ENCODE measurements at places on chromosomes 3 and 15.

- DNase-seq, result no peak
Measured at GRCh38 chr15:38898236-38898635, 333.6 kb upstream of the RASGRP1 start.

- no peak for DNase-seq
Measured at GRCh38 chr15:75947092-75947491, 43.4 kb downstream of the FBXO22 start.

DNA sequence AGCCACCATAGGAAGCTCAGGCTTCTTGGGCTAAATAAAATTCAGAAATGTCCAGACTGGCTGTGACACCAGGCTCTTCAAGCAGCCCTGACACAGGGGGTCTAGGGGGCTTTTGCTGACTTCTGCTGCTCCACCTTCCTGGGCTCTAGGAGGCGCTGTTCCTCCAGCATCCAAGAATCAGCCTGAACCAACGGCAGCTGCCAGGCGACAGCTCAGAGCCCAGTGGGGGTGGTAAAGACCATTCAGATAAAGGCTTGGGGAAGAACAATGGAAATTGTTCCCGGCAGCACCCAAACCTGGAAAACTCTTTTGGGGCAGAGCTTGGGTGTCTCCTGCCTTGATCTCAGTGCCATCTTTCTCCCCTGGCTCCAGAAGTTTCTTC, 21.6 kb upstream of the PSTPIP1 start:
- DNase-seq, result peak; percentile 58

DNA sequence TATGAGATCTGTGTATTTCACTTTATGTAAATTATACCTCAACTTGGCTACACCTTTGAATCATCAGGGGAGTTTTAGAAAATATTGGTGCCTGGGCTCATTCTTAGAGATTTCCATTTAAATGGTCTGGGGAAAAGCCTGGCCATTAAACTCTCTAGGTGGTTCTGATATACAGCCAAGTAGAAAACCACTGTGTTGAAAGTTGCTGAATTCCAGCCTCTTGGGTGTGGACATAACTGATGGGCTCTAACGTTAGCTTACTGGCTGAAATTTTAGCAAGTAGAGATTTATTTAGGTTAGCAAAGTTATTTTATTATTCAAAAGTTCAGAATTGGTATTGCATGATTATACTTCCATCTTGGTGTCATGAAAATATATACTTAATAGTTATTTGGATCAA, 84.1 kb downstream of the ATG7 start:
- DNase-seq, result no peak

GRCh38 chr3:23112491-23112890, 90.6 kb upstream of the UBE2E2 start:
- DNase-seq, result no peak

DNA sequence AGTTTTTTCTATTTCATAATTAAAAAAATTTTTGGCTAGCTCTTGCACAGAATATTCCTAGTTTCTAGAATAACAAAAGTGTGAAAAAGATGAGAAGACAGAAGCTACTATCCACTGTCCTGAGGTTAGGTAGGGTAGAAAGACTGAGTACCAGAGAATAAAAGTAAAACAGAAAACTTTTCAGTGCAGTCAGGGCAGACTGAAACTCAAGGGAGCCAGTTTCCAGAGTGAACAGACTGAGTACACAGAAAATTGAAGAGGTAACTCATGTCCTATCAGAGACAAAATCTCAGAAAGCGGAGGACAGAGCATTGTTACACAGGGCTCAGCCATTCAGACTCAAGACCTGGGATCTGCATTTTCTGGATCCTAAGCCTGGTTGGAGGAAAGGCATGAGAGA, 8.8 kb upstream of the FBXO40 start:
- DNase-seq, result no peak

- no peak for DNase-seq
Measured at GRCh38 chr3:59191651-59192050, 141.8 kb upstream of the CFAP20DC start.

GRCh38 chr15:39589193-39589814, 8.4 kb downstream of the THBS1 start:
- DNase-seq, result no peak

GRCh38 chr15:50275908-50276307, 10.4 kb upstream of the HDC start:
- DNase-seq, result no peak

- DNase-seq, result no peak
Measured at GRCh38 chr3:13636186-13636585, 87.3 kb downstream of the FBLN2 start.

DNA sequence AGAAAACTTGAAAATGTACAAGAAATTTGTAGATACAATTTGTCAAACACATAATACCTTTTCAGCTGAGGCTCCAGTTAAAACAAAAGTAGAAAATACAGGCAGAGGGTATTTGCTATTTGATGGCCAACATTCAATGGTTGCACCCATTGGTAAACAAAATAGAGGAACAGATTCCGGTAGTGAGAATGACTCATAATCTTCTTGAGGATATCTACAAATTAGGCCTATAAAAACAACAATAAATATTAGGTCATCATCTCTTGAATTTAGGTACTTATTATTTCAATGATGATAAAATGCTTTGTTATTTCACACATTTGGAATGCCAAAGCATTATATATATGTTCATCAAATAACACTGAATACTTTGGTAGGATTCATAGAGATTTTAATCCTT, 53.4 kb downstream of the DENND4A start:
- DNase-seq, result no peak

- no peak for DNase-seq
Measured at GRCh38 chr3:46096336-46096735, 69.1 kb upstream of the XCR1 start.

DNA sequence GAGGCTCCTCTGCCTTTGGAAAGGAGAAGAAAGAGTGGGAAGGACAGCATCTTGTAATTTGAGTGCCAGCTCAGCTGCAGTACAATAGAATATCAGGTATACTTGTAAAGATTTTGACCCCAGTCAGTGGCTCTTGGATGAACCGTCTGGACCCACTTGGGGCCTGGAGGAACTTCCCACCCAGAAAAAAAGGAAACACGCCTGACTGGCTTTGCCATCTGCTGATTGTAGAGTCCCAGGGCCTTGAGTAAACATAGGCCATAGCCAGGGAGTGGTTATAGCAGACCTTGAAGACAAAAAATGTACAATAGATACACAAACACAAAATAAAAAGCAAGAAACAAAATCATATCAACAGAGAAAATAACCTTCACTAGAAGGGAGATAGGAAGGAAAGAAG, 112.1 kb downstream of the GOLIM4 start:
- no peak for DNase-seq

GRCh38 chr3:152392272-152392880, 123.6 kb downstream of the MBNL1 start:
- no peak for DNase-seq

DNA sequence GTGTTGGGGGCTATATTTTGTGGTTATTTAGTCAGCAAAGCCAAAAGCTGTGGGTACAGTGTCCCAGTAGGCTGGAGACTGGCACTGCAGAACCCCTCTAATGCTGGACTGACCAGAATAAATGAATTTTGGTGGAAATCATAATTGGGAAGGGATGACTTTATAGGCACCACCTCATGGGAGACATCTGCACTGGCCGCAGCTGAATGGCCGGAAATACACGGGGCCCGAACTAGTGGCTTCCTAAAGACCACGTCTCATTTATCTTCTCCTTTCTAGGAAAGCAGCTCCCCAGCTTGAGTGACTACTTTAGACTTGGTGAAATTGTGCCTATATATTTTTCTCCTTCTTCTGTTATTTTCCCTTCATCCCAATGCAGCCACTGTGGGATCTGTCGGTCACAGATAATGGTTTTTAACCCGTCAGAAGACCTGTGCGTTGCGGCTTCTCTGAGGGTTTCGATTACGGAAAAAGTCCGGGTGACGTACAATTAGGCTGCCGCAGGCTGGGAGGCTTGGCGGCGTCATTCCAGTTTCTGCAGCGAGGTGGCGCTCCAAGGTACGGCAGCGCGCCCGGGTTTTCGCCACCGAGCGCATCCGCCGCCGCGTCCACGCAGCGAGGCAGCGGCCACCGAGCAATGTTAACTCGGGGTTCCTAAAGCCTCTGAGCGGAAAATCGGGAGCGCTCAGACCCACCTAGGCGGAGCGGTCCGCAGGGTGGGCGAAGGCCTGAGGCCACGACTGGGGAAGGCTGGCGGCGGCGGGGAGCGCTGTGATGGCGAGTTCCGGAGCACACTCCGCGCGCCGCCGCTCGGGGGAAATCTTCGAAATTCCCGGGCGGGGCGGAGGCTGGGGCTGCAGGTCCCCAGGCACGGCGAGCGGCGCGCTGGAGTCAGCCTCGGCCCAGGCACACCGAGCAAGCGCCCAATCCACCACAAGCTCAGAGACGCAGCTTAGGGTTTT, 26.3 kb downstream of the NR2F2 start:
- peak; percentile 55 for DNase-seq

DNA sequence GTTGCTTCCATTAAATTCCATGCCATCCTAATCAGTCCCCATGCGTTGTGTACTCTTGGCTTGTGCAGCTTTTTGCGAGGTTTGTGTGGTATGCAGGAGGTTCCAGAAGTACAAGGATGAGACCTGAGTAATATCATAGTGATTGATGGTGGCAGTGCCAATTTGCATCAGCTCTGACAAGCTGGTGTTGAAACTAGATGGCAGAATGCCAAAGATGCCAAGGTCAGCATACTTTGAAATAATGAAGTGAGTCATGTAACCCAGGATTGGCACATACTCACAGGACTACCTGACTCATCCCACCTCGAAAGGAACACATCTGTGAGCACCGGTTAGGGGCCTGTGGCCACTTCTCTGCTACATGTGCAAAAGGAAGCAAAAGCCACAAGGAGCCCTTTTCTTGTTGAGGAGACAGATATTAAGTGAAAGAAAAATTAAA, 14.3 kb downstream of the KAT2B start:
- DNase-seq, result peak; percentile 43

GRCh38 chr15:99054025-99054387, 46.4 kb upstream of the PGPEP1L start:
- no peak for DNase-seq

GRCh38 chr15:48493084-48493762, 152.3 kb downstream of the FBN1 start:
- no peak for DNase-seq

DNA sequence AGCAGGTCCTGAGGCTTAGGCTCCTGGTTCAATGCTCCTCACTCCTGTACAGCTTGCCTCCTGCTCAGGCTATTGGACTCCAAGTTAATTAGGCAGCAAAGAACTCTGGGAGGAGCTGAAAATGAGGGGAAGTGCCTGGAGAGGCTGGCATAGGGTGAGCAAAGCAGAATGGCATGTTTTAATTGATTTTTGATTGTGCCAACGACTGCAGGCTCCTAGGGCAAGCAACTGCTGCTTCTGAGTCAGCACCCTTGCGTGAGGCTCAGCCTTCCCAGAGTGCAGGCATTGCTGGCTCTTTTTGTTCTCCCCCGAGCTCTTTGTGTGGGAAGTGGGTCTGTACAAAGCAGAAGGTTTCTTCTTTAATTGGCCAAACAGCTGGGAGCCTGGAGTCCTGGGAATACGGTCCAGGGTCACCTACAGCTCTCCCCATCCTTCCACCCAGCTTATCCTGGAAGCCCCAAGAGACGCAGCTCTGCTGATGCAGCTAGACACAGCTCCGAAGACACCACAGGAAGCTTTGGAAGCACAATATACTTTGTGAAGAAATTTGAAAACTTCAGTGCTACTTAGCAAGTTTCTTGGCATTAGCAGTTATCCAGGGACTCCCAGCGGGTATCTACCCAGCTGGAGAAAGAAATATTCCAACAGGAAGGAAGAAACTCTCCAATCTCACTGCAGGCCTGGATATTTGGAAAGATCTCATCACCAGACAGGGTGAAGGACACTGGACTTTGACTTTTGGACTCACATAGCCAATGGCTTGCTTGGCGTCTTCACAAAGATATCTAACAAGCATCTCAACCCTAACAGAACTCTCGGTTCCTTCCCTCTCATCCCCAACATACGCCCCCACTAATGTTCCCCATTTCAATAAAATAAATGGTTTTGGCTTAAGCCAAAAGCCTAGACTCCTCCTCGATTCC, 76.8 kb downstream of the BDH1 start:
- no peak for DNase-seq

- no peak for DNase-seq
Measured at GRCh38 chr3:72894976-72895552, 7.2 kb downstream of the GXYLT2 start.

- DNase-seq, result no peak
Measured at GRCh38 chr3:131591394-131592014, 88.7 kb upstream of the MRPL3 start.

DNA sequence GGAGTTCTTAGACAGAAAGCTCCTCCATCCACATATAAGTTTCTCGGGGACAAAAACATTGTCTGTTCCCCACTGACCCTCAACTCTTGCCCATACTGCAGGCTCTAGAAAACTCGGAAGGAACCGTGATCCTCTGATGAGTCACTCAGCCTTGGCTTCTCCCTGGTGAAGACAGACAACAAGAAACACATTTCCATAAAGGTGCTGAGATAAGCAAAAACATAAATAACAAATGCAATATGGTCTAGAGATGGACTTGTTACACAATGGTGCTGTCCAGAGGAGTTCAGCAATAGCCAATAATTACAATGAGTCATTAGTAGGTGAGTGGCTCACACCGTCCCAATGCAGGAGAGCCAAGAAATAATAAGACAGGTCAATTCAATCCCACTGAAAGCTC, 43.7 kb downstream of the MAGI1 start:
- no peak for DNase-seq

DNA sequence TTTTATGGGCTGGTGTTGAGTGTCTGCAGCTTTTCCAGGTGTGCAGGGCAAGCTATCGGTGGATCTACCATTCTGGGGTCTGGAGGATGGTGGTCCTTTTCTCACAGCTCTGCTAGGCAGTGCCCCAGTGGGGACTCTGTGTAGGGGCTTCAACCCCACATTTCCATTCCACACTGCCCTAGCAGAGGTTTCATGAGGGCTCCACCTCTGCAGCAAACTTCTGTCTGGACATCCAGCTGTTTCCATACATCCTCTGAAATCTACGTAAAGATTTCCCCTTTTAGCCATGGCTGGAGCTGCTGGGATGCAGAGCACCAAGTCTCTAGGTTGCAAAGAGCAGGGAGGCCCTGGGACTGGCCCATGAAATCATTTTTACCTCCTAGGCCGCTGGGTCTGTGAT, 11.6 kb downstream of the RFX7 start:
- no peak for DNase-seq

DNA sequence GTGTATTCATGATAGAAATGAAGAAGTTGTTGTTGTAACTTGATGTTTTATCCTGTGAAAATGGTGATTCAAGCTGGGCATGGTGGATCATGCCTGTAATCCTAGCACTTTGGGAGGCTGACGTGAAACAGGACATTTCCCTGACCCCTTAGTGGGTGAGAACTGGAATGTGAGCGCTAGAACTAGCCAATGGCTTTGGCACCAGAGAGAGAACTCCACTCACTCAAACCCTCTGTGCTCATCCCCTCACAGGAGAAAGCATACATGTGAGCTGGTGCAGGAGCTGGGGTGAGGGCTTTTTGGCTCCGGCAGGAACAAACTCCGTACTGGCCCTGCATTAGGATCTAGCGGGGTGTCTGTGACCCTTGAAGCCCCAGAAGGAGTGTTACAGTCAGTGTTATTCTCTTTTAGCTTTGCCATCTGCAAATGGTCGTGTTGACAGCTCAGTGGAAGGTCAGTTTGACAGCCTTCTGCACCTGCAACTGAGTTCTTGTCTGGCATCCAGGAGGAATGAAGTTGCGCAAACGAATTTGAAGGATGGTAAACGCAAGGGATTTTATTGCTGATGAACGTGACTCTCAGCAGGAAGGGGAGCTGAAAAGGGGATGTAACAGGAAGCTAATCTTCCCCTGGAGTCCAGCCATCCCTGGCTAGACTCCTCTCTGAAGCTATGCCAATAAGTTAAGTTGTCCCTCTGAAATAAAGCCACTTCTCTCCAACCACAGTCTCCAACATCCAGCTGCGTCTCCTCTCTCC, 1016.6 kb upstream of the CADM2 start:
- DNase-seq, result no peak

- DNase-seq, result no peak
Measured at GRCh38 chr15:82742134-82742533, 32.5 kb upstream of the AP3B2 start.

Data from T-cell (primary cell).